ENCODE measurements at places on chromosomes 7 and 10.

- no peak for DNase-seq
Measured at GRCh38 chr7:150311711-150312110, 11.4 kb upstream of the LRRC61 start.

DNA sequence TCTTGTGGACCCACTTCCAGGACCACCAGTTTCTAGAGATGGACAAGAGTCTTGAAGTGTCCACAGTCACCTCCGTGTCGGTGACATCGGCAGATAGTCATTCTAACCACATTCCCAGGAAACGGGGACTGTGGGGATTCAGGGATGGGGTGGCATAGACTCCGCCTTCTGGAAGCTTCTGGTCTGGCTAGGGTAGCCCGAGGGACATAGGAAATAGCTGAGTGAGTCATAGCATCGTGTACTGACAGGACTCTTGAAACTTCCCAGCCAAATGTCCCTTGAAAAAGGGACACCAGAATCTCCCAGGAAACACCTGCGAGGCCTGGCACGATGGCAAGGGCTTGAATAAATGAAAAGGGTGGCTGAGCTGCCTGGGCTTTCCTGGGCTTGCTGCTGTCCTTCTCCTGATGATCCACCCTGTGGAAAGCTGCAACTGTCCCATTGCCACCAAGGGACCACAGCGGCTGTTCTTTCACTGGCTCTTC, 84.1 kb upstream of the LRRC4 start:
- DNase-seq = no peak

GRCh38 chr10:126429275-126429674, 41.0 kb upstream of the ADAM12 start:
- no peak for DNase-seq

GRCh38 chr10:35542303-35542702, 62.8 kb upstream of the GJD4 start:
- DNase-seq = no peak

- no peak for DNase-seq
Measured at GRCh38 chr7:30434140-30434799, 44.3 kb downstream of the NOD1 start.

- no peak for DNase-seq
Measured at GRCh38 chr7:134429481-134429880, 29.4 kb downstream of the AKR1B1 start.

GRCh38 chr10:131242007-131242406, 69.5 kb downstream of the TCERG1L start:
- no peak for DNase-seq

- DNase-seq = no peak
Measured at GRCh38 chr10:62231371-62231770, 37.3 kb downstream of the RTKN2 start.

DNA sequence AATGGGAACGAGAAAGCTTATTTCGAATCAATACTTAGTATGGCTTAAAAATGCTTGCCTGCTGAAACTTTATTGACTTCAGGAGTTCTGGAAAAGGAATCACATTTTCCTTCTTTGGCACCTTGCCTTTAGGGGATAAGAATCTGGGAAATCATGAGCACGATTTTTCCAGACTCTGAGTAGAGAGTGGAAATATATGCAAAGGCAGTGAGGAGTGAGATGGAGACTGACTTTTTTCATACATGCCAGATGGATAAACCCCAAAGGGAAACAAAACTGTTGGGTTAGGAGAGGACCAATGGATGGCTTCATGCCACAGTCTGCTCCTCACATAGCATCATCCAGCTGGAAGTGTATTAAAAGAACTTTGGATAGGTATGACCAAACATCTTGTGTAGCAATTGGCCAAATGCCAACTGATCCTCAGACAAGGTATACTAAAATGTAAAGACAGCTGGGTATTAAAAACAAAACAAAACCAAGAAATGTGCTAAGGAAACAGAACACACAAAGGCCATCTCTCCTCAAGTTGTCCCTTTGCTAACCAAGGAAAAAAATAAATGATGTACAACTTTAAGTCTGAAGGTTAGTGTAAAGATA, 1.7 kb downstream of the COL28A1 start:
- no peak for DNase-seq

DNA sequence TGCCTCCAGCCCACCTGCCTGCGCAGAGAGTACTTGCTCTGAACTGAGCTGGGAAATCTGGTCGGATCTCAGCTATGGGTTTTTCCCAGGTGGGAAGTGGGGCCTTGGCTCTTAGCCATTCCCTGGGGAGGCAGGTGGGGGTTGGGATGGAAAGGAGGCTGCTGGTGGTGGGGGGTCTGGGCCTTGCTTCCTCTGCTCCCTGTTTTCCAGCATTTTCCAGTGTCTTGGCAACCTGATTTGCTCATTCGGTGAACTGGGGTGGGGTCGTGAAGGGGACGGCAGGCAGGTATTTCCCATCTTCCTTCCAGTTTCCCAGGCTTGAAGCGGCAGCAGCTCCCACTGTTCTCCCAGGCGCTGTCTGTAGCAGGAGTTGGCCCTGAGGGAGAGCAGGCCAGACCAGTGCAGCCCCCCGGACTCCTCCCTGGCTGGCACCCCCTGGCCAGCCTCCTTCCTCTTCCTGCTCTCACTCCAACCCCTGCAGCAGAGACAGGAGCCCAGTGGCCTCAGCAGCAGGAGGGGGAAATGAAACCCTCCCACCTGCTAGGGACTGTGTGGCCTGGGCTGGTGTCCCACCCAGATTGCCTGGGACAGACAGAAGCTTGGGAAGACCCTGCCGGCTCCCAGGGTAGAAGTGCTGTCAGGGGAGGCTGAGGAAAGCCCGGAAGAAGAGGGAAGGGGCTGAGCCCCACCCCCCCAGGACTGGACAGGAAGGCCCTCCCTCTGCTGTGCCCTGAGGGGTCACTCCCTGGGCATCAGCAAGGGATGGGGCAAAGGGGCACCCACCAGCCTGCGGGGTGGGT, 6.6 kb downstream of the TRIM8 start:
- DNase-seq = no peak

GRCh38 chr7:82859106-82859850, 303.4 kb downstream of the PCLO start:
- DNase-seq = no peak

- DNase-seq = no peak
Measured at GRCh38 chr10:70147259-70147625, 742 bp upstream of the TYSND1 start.

DNA sequence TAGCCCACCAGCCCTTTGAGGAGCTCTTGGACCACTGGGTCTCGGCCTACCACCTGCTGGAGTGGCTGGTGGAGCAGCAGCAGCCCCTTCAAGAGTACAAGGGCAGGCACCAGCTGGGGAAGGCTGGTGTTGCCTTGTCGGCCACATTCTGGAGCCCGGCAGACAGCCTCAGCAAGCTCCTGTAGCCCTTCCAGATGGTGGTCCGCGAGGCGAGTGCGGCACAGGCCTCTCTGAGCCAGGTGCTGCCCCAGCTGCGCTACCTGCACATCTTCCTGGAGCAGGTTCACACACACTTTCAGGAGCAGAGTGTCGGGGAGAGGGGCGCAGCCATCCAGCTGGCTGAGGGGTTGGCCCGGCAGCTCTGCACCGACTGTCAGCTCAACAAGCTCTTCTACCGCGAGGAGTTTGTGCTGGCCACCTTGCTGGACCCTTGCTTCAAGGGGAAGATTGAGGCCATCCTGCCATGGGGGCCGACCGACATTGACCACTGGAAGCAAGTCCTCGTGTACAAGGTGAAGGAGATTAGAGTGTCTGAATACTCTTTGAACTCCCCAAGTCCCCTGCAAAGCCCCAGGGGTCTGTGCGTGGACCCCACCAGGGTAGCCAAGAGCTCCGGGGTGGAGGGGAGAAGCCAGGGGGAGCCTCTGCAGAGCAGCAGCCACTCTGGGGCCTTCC, 7.0 kb upstream of the ACTR3C start:
- no peak for DNase-seq

DNA sequence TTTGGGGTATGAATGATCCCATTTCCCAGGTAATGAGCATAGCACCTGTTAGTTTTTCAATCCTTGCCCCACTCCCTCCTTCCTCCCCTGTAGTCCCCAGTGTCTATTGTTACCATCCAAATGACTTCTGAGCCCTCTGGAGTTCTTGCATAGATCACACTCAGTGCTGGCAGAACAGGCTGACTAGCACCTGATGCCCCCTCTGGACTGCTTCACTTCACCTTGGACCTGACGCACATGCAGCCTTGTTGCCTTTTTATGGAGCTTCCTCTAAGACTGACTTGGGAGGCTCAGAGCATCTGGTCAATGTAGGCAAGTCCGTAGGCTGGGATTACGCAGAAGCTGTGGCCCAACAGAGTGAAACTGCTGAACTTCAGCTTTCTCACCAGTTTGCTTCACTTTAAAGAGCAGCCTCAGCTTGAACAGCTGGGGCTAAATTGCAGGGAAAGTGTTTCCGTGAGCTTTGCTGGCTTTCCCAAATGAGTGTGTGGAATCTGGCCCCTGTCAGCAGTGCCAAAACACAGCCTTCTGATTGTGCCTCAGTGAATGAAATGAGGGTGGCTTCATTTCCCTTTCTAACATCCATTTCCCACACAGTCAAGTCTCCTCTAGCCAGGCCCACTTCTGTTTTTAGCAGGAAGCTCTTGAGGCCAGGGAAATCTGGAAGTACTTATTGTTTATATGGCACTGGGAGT, 48.5 kb downstream of the NXPH1 start:
- no peak for DNase-seq

- DNase-seq = no peak
Measured at GRCh38 chr7:25579778-25580075, 351.4 kb upstream of the NPVF start.

DNA sequence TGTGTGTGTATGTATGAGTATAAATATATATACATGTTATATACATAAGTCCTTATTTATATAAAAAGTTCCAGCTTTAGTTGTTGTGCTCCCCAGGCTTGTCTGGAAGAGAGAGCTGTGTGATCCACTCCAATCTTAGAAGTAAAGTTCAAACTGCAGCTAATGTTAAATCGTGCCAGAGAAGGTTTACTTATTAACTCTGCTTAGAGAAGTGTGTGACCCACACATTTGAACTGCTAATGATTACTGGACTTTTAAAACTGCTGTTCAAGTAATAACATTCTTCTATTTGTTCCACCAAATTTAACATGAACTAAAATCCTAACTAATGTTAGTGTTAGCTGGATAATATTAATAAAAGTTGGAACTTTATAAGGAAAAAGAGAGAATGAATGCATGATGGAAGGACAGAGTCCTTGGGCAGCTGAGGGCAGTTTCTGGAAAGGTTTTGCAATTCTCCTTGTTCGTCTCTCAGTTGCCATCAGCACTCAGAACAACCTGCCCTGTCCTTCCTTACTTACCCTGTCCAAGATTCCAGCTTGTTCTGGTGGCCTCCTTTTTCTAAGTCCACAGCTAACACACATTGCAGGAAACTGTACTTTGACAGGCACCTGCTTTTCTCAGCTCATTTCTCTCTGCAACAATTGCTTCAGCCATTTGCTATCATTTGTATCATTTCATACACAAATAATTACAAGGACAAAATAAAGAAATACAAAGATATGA, 162.6 kb downstream of the FAM107B start:
- no peak for DNase-seq

DNA sequence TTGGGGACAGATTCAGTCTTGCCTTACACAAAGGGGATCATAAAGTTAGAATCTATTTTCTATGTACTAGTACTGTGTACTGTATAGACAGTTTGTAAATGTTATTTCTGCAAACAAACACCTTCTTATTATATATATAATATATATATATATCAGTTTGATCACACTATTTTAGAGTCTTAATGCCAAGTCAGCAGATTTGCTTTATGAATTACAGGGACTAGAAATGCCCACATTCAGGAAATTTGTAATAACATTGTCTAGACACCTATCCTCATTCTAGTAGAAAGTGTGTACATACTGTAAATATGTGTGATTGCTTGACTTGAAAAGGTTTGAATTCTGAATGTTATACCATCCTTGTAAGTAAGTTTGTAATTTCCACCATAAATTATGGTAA, 111.2 kb downstream of the NSUN6 start:
- no peak for DNase-seq

GRCh38 chr7:47932016-47932415, 16.2 kb downstream of the PKD1L1 start:
- no peak for DNase-seq

Measured in stimulated activated CD8-positive, alpha-beta memory T cell treated with anti-CD3 and anti-CD28 coated beads, Interleukin-7, amount 100 ng/mL, for 24 hours (primary cell).